Stimulated activated CD4-positive, alpha-beta T cell treated with anti-CD3 and anti-CD28 coated beads, Interleukin-4, amount 100 ng/mL, for 1 hour (primary cell): ENCODE measurements at places on chromosomes 7 and 10.

DNA sequence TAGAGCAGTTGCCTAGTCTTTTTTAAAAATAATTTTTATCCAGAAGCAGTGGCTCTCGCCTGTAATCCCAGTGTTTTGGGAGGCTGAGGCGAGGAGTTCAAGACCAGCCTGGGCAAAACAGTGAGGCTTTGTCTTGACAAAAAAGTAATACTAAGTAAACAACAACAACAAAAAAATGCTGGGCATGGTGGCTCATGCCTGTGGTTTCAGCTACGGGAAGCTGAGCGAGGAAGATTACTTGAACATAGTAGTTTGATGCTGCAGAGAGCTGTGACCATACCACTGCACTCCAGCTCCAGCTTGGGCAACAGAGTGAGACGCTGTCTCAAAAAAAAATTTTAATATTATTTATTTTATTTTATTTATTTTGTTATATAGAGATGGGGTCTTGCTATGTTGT is 31.3 kb upstream of the TPST1 start:
- DNase-seq = no peak

- DNase-seq = no peak
These were observed 92.6 kb downstream of the DGKI start for GRCh38 chr7:137753948-137754851.

- peak; percentile 7 for DNase-seq
These were observed 114.0 kb upstream of the COBL start for GRCh38 chr7:51430480-51431086.

DNA sequence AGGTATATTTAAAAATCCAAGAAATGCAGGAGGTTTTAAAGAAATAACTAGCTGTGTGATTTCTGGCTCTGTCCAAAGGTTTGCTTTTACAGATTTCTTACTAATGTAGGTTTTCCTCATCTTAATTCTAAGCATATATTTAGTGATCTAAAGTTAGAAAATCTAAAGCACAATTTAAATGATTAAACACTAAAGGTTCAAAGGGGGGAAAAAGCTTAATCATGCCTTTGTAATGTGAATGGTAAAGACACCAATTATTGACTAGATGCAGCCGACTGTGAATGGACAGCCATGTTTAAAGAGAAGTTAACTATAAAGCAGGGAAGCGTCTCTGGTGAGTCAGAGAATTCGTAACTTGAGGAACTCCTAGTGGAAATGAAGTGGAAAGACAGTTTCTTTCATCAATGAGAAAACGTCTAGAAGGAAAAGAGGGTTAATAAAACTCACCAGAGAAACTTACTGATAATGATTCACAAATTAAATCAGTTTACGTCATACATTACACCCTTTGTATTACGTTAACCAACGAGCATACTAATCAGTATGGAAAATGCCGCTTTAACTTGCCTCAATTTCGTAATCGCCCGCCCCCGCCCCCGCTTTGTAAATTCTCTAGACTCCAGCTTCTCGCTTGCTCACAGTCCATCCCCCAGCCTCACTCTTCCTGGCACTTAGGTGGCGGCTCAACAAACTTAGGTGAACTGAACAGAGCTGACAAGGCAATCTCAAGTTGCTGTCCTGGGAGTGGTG is 1.1 kb upstream of the HBP1 start:
- DNase-seq = peak; percentile 65

DNA sequence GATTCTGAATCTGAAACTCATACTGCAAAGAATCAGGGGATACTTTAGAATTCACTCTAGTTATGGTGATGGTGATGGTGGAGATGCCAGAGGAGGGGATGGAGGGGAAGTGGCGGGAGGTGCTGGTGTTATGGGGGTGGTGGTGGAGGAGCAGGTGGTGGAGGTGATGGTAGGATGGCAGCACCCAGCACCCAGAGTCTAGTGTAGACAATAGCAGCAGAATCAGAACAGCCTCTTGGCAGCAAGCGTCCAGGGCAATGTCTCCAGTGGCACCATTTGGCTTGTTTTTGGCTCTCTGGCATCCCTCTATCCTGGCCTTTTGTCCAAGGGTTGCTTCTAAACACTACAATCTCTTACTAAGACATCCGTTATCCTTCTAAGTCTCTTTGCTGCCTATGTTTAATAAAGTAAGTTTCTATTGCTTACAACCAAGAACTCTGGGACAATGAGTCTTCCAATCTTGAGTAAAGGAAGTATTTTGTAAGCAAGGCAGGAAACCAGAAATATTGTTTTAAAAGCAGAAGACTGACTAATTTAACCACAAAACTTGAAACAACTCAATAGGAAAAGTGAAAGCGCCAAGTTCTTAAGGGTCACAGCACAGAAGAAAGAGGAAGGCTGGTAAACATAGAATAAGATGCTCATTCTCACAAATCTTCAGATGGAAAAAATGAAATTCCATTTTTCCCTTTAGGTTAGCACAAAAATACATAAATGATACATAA is 42.4 kb upstream of the GDF10 start:
- DNase-seq = no peak

GRCh38 chr7:51160411-51160810 is 156.2 kb downstream of the COBL start:
- DNase-seq = no peak
